ENCODE measurements at places on chromosomes 5 and 9.

- DNase-seq, result no peak
These were observed 250.1 kb downstream of the MAT2B start for GRCh38 chr5:163755505-163755904.

GRCh38 chr5:43020399-43020746 is 19.7 kb downstream of the ANXA2R start:
- no peak for DNase-seq

DNA sequence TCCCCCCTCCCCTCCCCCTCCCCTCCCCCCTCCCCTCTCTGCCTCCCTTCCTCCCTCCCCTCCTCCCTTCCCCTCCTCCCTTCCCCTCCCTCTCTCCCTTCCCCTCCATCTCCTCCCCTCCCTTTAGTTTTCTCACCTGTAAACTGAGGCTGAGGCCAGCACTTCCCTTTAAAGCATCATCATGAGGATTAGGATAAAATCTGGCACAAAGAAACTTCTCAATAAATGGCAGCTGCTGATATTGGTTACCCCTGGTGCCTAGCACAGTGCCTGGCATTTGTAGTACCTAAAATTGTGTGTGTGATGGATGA is 41.9 kb downstream of the RAI14 start:
- DNase-seq, result no peak

DNA sequence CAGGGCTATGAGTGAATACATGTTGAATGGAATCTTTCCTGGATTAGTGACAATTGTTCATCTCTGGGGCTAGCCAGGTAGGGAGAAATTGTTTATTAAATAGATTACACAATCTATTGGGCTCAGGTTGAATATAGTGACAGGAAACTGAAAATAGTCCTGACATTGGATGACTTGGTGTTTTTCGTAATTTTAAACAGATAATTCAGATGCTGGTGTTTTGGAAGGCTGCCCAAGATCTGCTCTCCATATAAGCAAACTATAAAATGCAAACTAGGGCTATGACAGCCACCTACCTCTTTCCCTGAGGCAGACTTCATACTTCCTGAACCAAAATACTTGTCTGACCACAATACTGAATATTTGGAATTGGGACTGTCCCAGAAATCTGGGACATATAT is 99.1 kb downstream of the ENC1 start:
- DNase-seq, result no peak

- DNase-seq, result no peak
These were observed 44.8 kb upstream of the SNAPC3 start for GRCh38 chr9:15377625-15378540.

GRCh38 chr5:169772688-169773087 is 135.6 kb downstream of the DOCK2 start:
- DNase-seq, result no peak

All from brain (organoid and tissue), 16 donors.